ENCODE measurements at places on chromosomes 7 and 10.

DNA sequence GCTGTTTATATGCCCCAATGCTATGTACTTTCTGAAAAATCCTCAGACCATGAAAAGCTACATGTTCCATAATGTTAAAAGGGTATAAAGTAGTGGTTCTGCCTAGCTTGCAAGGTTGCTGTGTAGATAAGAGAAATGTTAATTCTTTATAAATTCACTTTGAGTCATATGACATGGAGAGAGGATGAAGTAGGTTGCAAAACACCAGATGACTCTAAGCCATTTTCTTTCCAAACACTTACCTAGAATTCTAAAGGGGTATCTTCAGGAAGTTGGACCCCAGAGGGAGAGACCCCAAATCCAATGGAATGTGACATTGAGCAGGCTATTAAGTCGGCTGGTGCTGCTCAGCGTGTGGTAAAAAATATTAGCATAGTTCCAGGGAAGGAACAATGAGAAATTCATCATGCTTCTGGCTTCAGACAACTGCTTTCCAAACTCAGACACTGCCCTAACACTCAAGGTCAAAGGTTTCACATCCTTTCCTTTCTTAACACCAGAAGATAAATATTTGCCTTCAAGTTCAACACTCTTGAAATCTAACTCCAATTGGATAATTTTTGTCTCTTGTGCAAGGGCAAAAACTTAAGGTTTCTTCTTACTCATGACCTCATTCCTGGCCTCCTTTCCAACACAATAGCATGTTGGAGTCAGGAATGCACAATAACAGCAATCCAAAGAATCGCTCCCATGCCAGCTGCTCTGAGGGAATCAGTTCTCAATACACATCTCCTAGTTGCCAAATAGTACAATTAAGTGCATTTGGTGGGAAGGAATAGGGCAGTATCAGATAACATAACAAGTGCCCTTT lies 100.7 kb upstream of the AFAP1L2 start:
- no peak for DNase-seq

GRCh38 chr10:131933016-131933695 lies 32.3 kb downstream of the PPP2R2D start:
- no peak for DNase-seq

GRCh38 chr7:22700559-22701002 lies 26.4 kb upstream of the IL6 start:
- DNase-seq, result no peak

DNA sequence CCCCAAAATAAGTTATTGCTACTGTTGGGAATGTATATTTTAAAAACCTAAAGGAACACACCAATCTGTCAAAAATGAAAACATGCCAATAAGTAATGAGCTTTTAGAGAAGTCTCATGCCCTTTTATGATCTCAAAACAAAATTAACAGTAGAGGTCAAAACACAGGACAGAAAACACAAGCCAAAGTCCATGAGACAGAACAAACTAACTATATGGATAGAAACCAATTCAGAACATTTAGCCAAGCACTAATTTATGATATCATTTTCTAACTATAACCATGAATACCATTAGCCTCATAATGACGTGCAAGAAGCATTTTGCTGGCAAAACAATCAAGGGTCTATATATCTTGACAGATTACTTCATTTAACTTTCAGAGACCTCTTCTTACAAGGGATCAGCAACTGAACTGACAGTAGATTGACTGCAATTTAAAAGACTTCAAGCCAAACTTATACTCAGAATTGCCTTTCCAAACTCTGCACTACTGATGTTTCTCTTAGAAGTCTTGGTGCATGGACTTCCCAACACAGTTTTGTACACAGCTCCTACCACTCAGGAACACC lies 200.9 kb downstream of the DOCK4 start:
- DNase-seq, result no peak

- no peak for DNase-seq
Measured at GRCh38 chr10:131429141-131429540, 117.6 kb upstream of the TCERG1L start.

GRCh38 chr7:137032436-137032835 lies 164.0 kb downstream of the CHRM2 start:
- no peak for DNase-seq
